B cell (primary cell): ENCODE measurements at places on chromosomes 12 and 14.

- DNase-seq, result no peak
- no peaks in the 10 kb centered on the region for H3K27me3 ChIP-seq
- H3K27ac ChIP-seq, result no peak overlapping the region
- H3K4me3 ChIP-seq, result no peak overlapping the region
These were observed 104.3 kb upstream of the PPFIA2 start for GRCh38 chr12:81863406-81863805.

GRCh38 chr14:69539631-69540410 is 34.9 kb downstream of the CCDC177 start:
- H3K4me1 ChIP-seq, result no peaks in the 10 kb centered on the region
- no peaks in the 10 kb centered on the region for H3K27me3 ChIP-seq
- DNase-seq, result no peak
- H3K4me3 ChIP-seq, result no peak overlapping the region
- no peaks in the 10 kb centered on the region for H3K36me3 ChIP-seq

DNA sequence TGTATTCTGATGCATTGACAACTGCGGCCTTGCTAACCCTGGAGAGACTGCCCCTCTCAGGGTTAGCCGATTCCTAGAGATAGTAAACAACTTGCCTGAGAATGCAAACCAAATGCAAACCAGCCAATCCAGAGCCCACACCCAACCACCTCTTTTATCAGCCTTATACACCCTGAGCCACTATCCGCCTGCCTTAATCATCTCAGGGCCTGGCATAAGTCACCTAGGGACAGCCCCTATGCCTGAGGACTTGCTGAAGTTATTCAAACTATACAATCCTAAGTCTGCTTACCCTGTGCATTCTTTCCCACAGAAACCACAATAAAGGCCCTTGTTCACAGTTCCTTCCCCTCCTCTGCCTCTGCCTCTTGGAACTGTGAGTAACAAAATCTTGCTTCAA is 177.2 kb downstream of the KCNA5 start:
- H3K27me3 ChIP-seq, result no peaks in the 10 kb centered on the region
- H3K36me3 ChIP-seq, result no peaks in the 10 kb centered on the region
- no peak for DNase-seq

DNA sequence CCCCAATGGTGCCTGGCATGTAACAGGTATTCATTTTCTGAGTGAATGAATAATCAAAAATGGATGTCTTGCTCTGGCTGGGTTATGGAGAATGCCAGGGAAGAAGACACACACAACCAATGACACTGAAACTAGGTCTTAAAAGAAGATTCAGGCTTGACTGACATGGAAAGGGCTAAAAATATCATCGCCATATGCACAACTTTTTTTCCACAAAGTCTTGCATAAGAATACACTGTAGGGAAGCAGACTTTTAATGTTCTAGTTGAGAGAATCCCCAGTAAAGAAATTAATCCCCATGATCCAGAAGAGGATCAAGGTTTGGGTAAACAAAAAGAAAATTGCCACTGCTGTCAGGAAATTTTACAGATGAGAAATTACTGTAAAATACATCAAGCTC is 116.4 kb downstream of the SLC2A13 start:
- no peak overlapping the region for H3K27ac ChIP-seq
- no peaks in the 10 kb centered on the region for H3K36me3 ChIP-seq
- H3K27me3 ChIP-seq, result no peaks in the 10 kb centered on the region

DNA sequence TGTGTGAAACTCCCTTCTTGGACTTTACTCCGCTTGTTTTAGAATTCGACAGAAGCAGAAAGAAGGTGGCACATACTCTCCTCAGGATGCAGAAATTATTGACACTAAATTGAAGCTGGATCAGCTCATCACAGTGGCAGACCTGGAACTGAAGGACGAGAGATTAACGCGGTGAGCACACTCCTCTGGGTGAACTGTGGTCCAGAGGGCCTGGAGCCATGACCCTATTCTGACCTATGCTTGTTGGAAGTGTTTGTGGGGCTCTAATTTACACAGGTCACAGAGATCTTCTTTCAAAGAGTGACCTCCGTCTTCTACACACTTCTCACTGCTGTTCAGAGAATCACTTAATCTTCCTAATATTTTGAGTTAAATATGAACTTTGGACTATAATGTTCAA is 72.5 kb upstream of the MYF6 start:
- no peak overlapping the region for H3K27ac ChIP-seq
- H3K4me3 ChIP-seq, result no peak overlapping the region
- H3K27me3 ChIP-seq, result no peaks in the 10 kb centered on the region
- H3K4me1 ChIP-seq, result no peaks in the 10 kb centered on the region

DNA sequence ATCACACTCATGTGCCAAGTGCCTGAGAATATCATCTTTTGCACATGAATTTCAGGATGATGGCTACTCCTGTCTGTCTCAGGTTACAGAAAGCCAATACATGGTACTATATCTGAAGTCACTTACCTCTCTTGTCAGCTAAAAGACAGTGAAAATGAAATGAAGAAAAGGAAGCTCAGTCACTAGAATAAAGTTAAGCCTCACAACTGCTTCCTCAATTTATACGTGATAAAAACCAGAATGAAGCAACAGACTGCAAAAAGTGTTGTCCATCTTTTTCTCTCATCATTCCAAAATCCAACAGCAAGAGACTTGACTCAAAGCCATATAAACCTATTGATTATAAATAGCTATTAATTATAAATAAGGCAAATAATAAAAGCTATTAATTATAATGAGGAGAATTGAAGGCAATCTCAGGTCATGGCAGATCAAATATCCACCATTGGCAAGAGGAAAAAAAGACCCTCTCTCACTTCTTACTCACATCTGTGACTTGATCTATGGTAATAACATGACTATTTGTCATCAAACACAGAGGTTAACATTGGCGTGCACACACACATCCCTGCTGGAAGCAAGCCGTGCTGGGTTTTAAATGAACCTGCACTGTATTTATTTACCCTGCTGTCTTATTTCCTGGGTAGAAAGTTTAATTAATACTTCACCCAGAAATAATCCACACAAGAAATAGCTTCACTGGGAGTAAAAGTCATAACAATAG is 10.0 kb downstream of the NIN start:
- peaks cover 85% of the 10 kb centered on the region for H3K4me1 ChIP-seq
- peak; percentile 41 for DNase-seq
- no peak overlapping the region for H3K4me3 ChIP-seq
- H3K27me3 ChIP-seq, result no peaks in the 10 kb centered on the region
- peak overlapping the region; percentile 92 for H3K27ac ChIP-seq
- peaks cover 18% of the 10 kb centered on the region for H3K36me3 ChIP-seq

- H3K4me1 ChIP-seq, result no peaks in the 10 kb centered on the region
- H3K36me3 ChIP-seq, result no peaks in the 10 kb centered on the region
- no peak overlapping the region for H3K27ac ChIP-seq
These were observed 200.4 kb downstream of the PIK3C2G start for GRCh38 chr12:18461758-18462157.

GRCh38 chr12:45214749-45215418 is 1.0 kb upstream of the ANO6 start:
- H3K36me3 ChIP-seq, result no peaks in the 10 kb centered on the region
- H3K4me3 ChIP-seq, result peak overlapping the region; percentile 65
- peaks cover 16% of the 10 kb centered on the region for H3K4me1 ChIP-seq
- peak; percentile 19 for DNase-seq

DNA sequence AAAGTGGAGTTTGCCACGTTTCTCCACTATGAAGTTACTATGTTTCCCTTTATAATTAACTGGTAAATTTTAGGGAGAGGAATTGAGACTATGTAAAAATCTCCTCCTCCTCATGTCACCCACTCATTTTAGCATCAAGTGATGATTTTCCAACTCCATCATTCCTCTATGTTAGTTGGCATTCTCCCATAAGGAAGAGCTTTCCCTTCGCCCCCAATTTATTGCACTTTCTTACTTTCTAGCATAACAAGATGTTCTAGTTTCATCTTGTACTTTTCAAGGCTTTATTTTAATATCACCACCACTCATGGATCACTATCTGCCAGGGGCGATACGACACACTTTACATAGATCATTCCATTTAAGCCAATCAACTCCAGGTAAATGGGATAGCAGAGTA is 97.1 kb downstream of the RPS6KA5 start:
- peaks cover 13% of the 10 kb centered on the region for H3K36me3 ChIP-seq
- no peak overlapping the region for H3K4me3 ChIP-seq
- H3K4me1 ChIP-seq, result no peaks in the 10 kb centered on the region
- no peak overlapping the region for H3K27ac ChIP-seq
- H3K27me3 ChIP-seq, result no peaks in the 10 kb centered on the region

DNA sequence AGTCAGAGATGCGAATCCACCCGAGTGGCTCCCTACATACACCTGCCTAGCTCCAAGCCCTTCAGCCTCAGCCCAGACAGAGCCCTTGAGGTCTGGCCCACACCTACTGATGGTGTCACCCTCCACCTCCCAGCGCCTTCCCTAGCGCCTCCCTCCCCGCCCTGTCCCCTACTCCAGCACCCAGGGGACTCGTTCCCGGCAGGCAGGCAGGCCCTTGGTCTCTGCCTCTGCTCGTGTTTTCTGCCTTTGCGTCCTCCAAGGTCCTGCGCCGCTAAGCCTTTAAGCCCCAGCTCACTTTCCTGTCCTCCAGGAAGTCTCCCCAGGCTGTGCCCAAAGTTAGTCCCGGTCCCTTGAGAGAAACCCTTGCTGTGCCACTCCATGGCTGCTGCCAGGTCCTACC is 12.7 kb downstream of the INF2 start:
- no peaks in the 10 kb centered on the region for H3K4me1 ChIP-seq
- DNase-seq, result no peak
- no peak overlapping the region for H3K27ac ChIP-seq
- H3K4me3 ChIP-seq, result no peak overlapping the region
- H3K27me3 ChIP-seq, result no peaks in the 10 kb centered on the region
- peaks cover 29% of the 10 kb centered on the region for H3K36me3 ChIP-seq

DNA sequence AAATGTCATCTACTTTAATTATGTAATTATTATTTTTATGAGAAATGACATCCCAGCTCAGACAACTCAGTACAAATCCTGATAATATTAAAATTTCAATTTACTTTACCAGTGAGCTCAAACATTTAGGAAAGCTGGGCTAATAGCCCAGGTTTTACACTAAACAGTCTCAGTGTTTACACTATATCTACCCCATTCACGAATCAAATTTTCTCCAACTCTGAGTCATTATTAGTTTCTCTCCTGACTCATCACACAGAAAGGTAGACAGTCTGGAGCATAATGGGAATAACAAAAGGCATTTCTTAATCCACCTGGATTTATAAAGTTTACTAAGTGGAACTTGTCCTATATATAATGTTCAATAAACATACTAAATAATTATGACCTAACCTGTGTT is 5.7 kb downstream of the PAWR start:
- DNase-seq, result no peak
- no peaks in the 10 kb centered on the region for H3K27me3 ChIP-seq
- H3K36me3 ChIP-seq, result no peaks in the 10 kb centered on the region
- H3K4me3 ChIP-seq, result no peak overlapping the region
- H3K27ac ChIP-seq, result no peak overlapping the region
- H3K4me1 ChIP-seq, result peaks cover 21% of the 10 kb centered on the region

GRCh38 chr12:128423205-128423604 is 156.2 kb downstream of the TMEM132C start:
- no peaks in the 10 kb centered on the region for H3K27me3 ChIP-seq
- H3K4me3 ChIP-seq, result no peak overlapping the region
- no peaks in the 10 kb centered on the region for H3K36me3 ChIP-seq
- DNase-seq, result no peak

GRCh38 chr12:68733661-68734071 is 12.3 kb upstream of the SLC35E3 start:
- no peaks in the 10 kb centered on the region for H3K27me3 ChIP-seq
- no peak for DNase-seq
- no peaks in the 10 kb centered on the region for H3K4me1 ChIP-seq
- H3K4me3 ChIP-seq, result no peak overlapping the region
- peaks cover 46% of the 10 kb centered on the region for H3K36me3 ChIP-seq

DNA sequence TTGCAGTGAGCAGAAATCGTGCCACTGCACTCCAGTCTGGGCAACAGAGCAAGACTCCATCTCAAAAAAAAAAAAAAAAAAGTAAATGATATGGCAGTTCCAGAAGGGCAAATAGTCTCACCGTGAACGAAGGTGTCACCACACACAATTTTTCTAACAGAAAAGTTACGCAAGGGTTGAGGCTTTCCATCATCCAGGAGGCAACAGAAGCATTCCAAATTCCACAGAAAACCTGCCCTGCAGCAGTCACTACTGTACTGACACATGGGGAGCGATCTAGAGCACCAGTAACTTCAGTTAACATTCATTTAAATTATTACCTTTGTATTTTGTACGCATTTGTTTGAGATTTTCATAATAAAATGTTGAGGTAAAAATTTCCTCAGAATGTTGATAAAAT is 24.8 kb downstream of the TMCC3 start:
- H3K27me3 ChIP-seq, result no peaks in the 10 kb centered on the region
- H3K4me1 ChIP-seq, result peaks cover 12% of the 10 kb centered on the region
- H3K36me3 ChIP-seq, result no peaks in the 10 kb centered on the region
- no peak overlapping the region for H3K27ac ChIP-seq

GRCh38 chr14:55123101-55123500 is 6.0 kb upstream of the LGALS3 start:
- no peak for DNase-seq
- H3K36me3 ChIP-seq, result no peaks in the 10 kb centered on the region
- no peaks in the 10 kb centered on the region for H3K4me1 ChIP-seq
- H3K27ac ChIP-seq, result no peak overlapping the region

GRCh38 chr14:101027966-101028365 is 124.4 kb upstream of the RTL1 start:
- H3K4me3 ChIP-seq, result no peak overlapping the region
- no peaks in the 10 kb centered on the region for H3K36me3 ChIP-seq
- H3K27ac ChIP-seq, result no peak overlapping the region
- H3K4me1 ChIP-seq, result no peaks in the 10 kb centered on the region
- no peak for DNase-seq
- no peaks in the 10 kb centered on the region for H3K27me3 ChIP-seq

GRCh38 chr12:53591301-53592206 is 34.6 kb downstream of the ATF7 start:
- no peaks in the 10 kb centered on the region for H3K27me3 ChIP-seq
- no peak for DNase-seq
- H3K4me3 ChIP-seq, result no peak overlapping the region
- H3K27ac ChIP-seq, result no peak overlapping the region
- H3K4me1 ChIP-seq, result no peaks in the 10 kb centered on the region

DNA sequence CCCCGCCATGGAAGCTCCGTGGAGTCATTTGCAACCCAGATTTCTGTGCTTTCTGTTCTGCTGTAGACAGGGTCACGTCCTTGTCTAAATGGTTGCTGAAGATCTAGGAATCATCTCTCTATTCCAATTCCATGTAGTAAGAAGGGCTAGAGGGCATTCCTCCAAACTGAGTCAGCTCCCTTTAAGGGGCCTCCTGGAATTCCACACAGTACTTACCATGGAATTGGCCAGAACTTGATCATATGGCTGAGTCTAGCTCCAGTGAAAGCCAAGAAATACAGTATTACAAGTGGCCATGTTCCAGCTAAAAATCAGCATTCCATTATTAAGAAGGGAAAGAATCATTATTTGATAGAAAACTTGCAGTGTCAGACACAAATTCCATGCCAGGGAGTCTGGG is 171.9 kb downstream of the PRKCH start:
- H3K27ac ChIP-seq, result no peak overlapping the region
- H3K36me3 ChIP-seq, result no peaks in the 10 kb centered on the region
- DNase-seq, result no peak
- H3K27me3 ChIP-seq, result no peaks in the 10 kb centered on the region
- no peak overlapping the region for H3K4me3 ChIP-seq
